Activated CD8-positive, alpha-beta T cell treated with anti-CD3 and anti-CD28 coated beads, Interleukin-2, amount 10 ng/mL, durations not matched to agents 7 days and 5 days (primary cell): ENCODE measurements at places on chromosomes 7 and 10. TPM values are rescaled to one million over a fixed set of nuclear protein-coding genes. Genes with fewer than 3 reads are reported as not detected.

DNA sequence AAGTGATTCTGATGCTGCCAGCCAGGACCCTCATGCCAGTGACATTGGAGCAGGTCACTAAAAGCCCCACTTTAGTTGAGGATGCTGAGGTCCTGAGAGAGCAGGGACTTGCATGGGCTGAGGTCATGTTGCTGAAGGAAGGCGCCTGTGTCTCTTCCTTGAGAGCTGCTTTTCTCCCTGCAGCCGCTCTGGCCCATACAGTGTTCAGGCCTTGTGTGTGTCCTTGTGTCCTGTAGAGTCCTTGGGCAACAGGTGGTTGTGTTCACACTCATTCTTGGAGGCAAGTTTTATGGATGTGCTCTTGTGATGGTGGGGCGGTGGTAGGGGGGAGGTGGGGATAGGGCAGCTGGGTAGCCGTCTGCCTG lies 33.3 kb downstream of the TSPAN14 start:
- no peak for DNase-seq

DNA sequence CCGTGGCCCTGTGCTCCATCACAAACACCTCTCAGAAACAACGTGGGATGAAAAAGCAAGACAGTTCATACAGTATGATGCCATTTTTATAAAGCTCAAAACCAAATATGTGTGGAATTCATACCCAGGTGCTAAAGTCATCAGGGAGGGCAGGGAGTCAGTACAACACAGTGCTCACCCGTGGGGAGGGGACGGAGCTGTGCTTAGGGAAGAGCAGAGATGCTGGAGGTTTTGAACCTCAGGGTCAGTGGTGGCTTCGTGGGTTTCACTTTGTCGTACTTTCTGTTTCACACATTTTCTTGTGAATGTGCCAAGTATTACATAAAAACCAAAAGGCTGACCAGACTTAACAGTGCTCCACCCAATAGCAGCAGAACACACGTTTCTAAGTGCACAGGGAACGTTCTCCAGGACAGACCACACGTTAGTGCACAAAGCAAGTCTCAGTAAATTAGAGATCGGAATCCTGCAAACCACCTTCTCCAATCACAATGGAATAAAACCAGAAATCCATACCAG lies 21.2 kb downstream of the ZMIZ2 start:
- peak; percentile 60 for DNase-seq

Gene RALA
- total RNA-seq, result 32.2 TPM

DNA sequence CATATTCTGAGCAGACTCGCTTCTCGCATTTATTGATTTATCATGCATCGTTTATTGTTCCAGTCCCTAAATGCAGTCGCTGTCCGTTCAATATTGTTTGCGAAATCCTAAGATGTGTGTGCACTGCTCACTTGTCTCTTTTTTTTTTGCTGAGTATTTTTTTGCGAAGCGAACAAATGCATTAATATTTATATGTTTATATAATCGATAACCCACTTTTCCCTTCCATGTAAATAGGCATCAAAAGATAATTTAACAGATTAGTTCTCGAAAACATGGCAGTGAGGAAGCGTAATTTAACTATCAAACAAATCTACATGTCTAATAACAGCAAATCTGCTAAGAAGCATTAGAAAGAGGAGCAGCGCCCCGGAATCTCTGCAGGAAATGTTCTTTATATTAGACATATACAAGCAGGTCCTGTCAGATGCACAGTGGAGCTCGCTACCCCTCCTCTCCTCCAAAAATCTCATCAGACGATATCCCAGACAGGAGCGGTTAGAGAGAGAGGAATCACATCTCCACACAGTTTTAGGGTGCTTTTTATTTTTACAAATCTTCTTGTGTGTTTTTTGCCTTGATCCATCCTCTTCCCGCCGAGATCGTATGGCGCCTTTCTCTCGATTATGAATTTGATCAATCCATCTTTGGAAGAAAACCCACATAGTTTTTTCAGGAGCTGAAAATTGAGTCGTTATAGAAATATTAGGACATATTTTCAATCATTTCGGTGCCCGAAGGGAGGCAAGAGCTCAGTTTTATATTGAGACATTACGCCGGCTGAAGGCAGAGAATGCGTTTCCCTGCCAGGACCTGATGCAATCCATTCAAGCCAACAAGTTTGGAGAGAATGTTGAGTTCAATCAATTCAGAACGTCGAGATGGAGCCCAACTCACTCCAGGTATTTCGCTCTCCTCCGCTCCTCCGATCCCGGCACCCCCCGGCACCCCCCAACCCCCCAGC lies at the start of gene ARID5B:
ARID5B (plus strand) TSS at position 871 of the 964 bp plus-strand sequence; CDS start at position 882, 11 bp downstream.
- DNase-seq, result peak; percentile 70

- peak; percentile 59 for DNase-seq
These were observed 581 bp downstream of the FAM3C start for GRCh38 chr7:121395494-121395960.

DNA sequence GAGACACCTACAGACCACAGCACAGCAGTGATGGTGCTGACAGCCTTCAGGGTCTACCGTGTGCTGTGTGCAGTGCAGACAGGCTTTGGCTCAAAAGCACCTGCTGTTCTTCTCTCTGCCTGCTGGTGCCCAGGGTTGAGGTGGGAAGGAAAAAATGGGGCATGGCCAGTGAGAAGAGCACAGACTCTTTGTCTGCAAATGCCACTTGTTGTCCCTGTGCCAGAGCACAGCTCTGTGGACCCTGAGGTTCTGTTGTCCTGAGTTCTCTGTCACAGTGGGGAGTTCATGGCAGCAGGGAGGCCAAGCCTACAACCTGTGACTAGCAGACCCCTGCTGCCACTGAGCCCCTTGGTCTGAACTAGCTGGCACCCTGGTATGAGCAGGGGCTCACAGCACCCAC lies 376.7 kb downstream of the GLRX3 start:
- no peak for DNase-seq

Gene PLXNA4
- total RNA-seq, result 45.4 TPM
